ENCODE measurements at places on chromosomes 3 and 15. TPM values are rescaled to one million over a fixed set of nuclear protein-coding genes. Genes with fewer than 3 reads are reported as not detected.

ALG1L2 gene
- total RNA-seq: 1.5 TPM

TIMP4 gene
- total RNA-seq: 5.2 TPM

ARRDC4 gene
- 52.8 TPM for total RNA-seq

SKOR1 gene
- 0.41 TPM for total RNA-seq

SLITRK3 gene
- total RNA-seq: 0.65 TPM

CIDEC gene
- not detected for total RNA-seq

RBP2 gene
- 3.1 TPM for total RNA-seq

FGD5 gene
- total RNA-seq: 85.0 TPM

TMCO5A gene
- total RNA-seq: not detected

IGDCC3 gene
- not detected for total RNA-seq

RRP9 gene
- total RNA-seq: 16.2 TPM

VGLL3 gene
- total RNA-seq: 40.2 TPM

GOLGA8M gene
- total RNA-seq: 2.9 TPM

FOXL2 gene
- not detected for total RNA-seq

AGTR1 gene
- total RNA-seq: 10.8 TPM

EXD1 gene
- total RNA-seq: not detected

CLDN1 gene
- total RNA-seq: 5.2 TPM

SLC15A2 gene
- total RNA-seq: 63.6 TPM

SV2B gene
- total RNA-seq: 1.2 TPM

HYAL3 gene
- total RNA-seq: 4.0 TPM

CEMIP gene
- 7.3 TPM for total RNA-seq

ZCWPW2 gene
- total RNA-seq: 1.1 TPM

MNS1 gene
- 2.3 TPM for total RNA-seq

POLG gene
- 58.2 TPM for total RNA-seq

WDR49 gene
- total RNA-seq: 13.9 TPM

C3orf85 gene
- not detected for total RNA-seq

OIP5 gene
- 0.62 TPM for total RNA-seq

MTFMT gene
- 15.7 TPM for total RNA-seq

IL17RD gene
- 2.4 TPM for total RNA-seq

ZNF660 gene
- 2.7 TPM for total RNA-seq

MST1 gene
- total RNA-seq: 17.5 TPM

C3orf20 gene
- total RNA-seq: not detected

THRB gene
- total RNA-seq: 14.6 TPM

DBR1 gene
- 17.5 TPM for total RNA-seq

MAP6D1 gene
- total RNA-seq: 1.9 TPM

KCNAB1 gene
- 4.7 TPM for total RNA-seq

CILP gene
- 10.2 TPM for total RNA-seq

CHRNA7 gene
- total RNA-seq: 0.92 TPM

HCN4 gene
- 0.18 TPM for total RNA-seq

LAMB2 gene
- total RNA-seq: 410 TPM

CELF6 gene
- total RNA-seq: 5.7 TPM

DET1 gene
- total RNA-seq: 5.0 TPM

FANCD2OS gene
- total RNA-seq: not detected

NPHP3 gene
- 31.2 TPM for total RNA-seq
